ENCODE measurements at places on chromosomes 7 and 10.

DNA sequence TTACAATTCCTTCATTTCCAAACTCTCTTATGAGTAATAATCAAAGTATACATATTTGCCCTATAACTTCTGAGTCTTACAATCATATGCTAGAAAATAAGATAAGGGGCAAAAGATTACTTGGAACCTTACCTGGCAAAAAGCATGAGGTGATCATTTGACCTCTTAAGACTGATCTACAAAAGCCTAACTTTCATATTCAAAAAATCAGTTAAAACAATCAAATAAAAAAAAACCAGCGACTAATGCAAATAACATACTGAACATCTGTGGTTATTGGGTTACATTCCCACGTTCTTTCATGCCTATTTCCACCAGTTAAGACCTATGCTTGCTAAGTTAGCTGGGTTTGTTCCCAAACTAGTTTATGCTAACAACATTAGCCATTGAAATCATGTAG, 187.6 kb downstream of the RNF133 start:
- DNase-seq = no peak

DNA sequence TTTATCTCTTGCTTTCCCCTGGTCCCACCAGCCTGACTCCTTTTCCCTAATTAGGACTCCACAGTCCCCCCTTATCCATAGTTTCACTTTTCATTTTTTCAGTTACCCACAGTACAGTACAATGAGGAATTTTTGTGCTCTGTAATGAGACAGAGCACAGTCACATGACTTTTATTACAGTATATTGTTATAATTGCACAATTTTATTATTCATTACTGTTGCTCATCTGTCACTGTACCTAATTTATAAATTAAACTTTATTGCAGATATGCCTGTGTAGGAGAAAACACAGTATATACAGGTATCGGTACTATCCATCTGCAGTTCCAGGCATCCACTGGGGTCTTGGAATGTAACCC, 125.4 kb downstream of the KCNMA1 start:
- no peak for DNase-seq

DNA sequence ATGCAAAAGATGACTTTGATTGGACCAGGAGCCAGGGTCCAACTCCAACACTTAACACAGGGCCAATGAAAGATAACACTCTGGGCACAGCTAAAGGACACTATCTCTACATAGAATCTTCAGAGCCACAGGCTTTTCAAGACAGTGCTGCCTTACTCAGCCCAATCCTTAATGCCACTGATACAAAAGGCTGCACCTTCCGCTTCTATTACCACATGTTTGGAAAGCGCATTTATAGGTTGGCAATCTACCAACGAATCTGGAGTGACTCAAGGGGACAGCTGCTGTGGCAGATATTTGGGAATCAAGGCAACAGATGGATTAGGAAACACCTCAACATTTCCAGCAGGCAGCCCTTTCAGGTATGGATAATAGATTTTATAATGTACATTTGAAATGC, 160.7 kb downstream of the MALRD1 start:
- no peak for DNase-seq

- DNase-seq = no peak
These were observed 16.5 kb upstream of the TLX1 start for GRCh38 chr10:101114646-101115045.

- no peak for DNase-seq
These were observed 24.4 kb downstream of the NAPEPLD start for GRCh38 chr7:103124429-103124979.

DNA sequence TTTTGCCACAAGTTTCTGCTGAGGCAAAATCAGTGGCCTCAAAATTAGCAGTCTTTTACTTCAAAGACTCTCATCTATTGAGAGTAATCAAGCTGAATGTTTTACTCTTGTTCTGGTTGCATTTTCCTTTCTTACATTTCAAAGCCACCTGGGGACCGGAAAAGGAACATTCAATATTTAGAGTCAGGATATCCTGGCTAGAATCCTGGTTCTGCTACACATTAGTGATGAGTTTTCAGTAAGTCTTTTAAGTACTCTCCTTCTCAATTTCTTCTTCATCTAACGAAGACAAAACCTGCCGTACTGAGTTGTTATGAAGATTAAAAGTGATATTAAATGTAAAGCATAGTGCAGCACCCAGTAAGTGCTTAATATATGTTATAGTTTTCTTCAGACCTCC, 52.5 kb downstream of the LAMB4 start:
- DNase-seq = no peak

GRCh38 chr10:63464402-63465292, 1.1 kb downstream of the JMJD1C start:
- peak; percentile 18 for DNase-seq

DNA sequence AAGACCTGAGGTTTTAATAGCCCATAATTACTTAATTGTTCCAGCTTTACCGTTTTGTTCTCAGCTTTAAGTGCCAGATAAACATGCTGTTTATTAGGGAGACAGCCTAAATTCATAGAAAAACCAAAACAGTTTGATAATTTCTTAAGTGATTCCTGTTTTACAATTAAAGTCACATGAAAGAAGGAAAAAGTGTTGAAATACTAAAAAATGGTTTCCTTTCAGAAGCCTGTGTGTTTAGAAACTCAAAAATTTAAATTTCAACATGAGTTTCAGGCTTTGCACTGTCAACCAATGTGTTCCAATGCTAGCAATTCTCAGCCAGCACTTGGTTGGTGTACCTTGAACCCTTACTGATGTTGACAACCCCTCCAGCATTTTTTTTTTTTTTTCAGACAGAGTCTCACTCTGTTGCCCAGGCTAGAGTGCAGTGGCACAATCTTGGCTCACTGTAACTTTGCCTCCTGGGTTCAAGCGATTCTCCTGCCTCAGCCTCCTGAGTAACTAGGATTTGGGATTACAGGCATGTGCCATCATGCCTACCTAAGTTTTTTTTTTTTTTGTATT, 135.3 kb downstream of the ICA1 start:
- no peak for DNase-seq

DNA sequence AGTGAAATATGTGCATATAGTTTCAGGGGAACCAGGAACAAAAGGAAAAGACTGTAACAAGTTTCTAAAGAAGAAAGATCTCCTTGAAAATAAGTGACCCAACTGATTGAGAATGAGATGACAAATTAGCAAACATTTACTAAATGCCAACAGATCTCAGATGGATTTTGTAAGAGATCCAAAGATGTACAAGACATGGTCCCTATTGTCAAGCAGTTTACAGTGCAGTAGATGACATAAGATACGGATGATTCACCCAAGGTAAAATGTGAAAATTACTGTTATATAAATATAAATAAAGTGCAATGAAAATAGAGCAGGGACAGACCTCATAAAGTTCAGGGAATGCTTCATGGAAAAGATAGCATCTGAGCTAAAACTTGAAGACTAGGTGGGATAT, 121.5 kb upstream of the FZD1 start:
- DNase-seq = no peak

DNA sequence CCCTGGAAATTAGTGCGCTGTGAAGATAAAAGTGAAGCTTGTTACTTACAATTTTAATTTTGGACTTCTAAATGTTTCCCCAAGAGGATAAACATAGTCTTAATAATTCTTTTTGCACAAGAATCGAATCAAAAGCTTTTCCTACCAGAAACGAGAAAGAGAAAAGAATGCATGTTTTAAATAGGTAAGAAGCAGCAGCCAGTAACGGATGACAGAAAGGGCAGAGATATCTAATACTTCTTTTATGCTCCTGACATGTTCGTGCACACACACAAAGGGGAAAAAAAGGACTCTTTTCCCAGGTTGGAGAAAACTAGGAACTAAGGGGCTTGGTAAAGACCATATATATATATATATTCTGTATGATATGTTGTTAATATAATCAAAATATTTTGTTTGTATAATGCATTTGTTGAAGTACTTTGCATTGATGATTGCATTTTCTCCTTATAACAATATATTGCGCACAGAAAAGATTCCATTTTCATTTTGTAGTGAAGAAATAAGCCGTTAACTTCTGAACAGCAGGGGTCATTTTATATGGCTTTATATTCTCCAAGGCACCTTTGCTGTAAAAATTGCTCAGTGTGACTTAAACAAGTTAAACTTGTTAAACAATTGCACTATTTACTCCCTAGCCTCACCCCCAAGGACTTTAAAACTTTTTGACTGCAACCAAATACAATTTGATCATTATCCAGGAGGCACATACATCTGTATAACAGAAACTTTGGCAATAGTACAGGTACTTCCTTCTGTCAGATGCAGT, 2.2 kb downstream of the PRKAR2B start:
- no peak for DNase-seq

DNA sequence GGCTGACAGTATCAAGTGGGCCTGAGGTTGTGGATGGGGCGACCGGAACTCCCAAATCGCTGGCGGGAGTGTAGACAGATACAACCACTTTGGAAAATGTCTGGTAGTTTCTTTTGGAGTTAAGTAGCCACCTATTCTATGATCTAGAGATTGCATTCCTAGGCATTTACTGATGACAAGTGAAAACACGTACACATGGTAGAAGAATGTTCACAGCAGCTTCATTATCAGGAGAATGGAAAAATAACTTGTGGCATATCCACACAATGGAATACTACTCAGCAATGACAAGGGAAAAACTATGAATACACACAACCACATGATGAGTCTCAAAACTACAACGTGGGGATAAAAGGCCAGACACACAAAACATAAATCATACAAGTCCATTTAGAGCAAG, 146.0 kb downstream of the MYOF start:
- no peak for DNase-seq

DNA sequence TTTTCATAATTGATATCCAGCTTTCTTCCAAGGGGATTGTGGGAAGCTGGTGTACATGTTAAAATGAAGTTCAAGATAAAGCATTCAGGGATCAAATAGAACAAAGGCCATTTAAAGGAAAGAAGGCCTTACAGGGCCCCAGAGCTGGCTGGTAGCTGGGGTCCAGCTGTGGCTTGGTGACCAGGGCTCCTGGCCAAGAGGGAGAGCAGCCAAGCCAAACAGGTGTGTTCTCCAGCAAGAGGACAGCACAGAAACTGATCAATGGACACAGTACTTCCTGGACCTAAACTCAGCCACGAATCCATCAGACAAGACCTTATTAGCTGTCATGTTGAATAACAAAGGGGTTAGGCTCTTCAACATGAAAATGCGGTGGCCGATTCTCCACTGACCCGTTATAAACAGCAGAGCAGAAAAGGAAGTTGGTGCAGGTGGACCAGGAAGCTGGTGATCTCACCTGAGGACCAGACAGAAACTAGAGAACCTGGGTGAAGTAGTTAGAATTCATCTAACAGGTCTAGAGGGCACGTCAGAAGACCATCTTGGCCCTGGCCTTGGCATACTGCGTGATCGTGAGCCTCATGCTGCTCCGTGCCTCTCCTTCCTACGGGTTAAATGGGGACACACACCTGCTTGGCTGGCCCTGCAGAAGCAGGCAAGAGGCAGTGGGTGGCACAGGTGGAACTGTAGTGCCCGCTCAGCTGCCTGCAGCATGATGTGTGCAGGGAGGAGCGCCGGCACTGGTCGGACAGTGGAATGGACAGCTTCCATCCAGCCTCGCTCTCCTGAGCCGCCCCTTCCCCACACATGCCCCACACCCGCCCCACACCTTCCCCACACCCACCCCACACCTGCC, 53.8 kb downstream of the PARP12 start:
- DNase-seq = no peak

GRCh38 chr7:155365146-155365874, 67.6 kb downstream of the INSIG1 start:
- no peak for DNase-seq

DNA sequence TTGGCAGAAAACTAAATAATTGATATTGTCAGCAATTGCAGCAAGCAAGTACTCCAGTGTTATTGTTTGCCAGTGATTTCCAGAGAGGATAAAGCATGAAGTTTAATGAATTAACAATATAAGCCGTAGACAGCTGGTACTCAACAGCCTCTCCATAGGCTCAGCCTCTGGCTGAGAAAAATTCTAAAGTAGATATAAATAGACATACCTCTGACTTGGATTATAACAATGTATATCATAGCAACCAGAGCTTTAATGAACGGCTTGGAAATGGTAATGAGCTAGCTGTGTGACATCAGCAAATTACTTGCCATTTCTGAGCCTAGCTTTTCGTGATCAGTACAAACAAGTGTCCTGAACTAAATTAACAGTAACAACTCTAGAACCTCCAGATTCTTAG, 1055.4 kb upstream of the AUTS2 start:
- DNase-seq = no peak

DNA sequence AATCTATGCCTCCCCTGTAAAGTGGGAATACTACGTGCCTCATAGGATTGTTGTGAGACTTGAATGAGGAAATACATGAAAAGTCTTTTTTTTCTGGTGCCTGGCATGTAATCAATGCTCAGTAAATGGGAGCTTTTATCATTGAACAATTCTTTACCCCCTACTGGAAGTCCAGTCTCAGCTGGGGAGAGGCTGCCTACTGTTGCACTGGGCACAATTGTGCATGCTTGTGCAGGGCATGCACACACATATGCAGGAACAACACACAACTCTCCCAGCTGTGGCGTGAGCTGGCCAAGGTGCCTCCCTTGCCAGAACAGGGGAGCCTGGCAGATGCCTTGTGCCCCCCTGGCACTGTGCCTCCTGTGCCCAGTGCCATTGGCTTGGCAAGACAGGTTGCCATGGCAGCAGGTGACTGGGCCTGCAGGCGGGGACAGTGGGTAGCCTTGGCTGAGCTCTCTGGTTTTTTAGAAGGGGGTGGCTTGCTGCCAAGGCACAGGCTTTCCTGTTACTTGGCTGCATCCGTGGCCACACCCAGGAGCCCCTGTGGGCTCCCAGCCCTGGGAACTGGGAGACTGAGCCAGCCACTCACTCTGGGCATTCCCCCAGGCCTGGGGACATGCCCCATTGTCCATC, 16.1 kb upstream of the PALD1 start:
- no peak for DNase-seq

DNA sequence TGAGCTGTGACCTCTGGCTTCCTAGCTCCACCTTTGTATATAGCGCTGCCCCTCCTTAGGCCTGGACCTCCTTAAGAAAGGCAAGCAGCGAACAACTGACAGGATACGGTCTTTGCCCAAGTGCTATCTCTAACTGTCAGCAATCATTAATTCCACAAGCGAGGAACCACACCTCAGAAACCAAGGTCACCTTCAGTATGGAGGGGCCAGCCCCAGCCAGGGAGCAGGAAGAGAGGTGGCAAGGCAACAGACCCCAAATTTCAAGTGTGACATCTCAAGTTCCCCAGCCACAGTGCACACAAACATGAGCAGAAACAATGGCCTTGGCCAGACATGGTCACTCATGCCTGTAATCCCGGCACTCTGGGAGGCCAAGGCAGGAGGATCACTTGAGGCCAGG, 4.8 kb upstream of the AOC1 start:
- no peak for DNase-seq

DNA sequence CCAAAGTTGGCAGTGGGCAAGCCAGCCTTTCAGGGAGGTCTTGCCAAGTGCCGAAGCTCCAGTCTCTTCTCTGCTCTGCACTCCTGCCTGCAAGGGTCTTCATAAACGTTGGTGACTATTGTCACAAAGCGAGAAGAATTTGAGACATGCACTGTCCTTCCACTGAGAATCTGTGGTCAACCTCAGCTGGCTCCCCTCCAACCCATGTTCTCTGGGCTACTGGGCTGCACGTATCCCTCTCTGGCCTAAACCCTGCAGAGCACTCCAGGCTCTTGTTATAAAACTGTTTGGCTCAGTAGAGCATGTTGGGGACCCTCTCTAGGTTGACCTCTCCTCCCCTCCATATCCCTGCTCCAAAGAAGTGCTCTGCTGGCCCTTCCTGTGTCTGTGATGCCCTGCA, 260.4 kb upstream of the NFE2L3 start:
- no peak for DNase-seq

GRCh38 chr10:63431962-63432797, 33.6 kb downstream of the JMJD1C start:
- DNase-seq = no peak

GRCh38 chr10:80000541-80000940, 51.6 kb upstream of the SFTPD start:
- DNase-seq = no peak

GRCh38 chr10:78757344-78757925, 311.3 kb upstream of the ZMIZ1 start:
- no peak for DNase-seq
